CD8-positive, alpha-beta T cell (primary cell): ENCODE measurements at places on chromosomes 6 and 20.

GRCh38 chr6:341914-342831 is 49.4 kb upstream of the IRF4 start:
- no peak for DNase-seq

- no peak for DNase-seq
Measured at GRCh38 chr6:64243618-64244017, 608.0 kb downstream of the PHF3 start.

DNA sequence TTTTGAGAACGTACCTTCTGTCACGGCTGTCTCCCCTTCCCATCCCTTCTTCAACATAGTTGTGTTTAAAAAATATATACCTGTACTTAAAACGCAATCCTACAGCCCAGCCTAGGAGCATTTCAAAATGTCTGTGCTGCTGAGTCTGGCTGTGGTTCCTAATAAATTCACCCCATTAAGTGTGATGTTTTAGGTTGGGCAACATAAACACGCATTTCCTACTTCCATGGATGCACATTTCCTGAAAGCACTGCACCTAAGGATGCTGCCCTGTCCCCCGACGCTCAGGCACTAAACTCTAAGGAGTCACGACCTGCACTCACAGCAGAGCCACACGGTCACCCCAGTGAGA is 1.2 kb downstream of the REV3L start:
- no peak for DNase-seq

GRCh38 chr6:78830805-78831204 is 36.5 kb upstream of the IRAK1BP1 start:
- DNase-seq, result no peak

DNA sequence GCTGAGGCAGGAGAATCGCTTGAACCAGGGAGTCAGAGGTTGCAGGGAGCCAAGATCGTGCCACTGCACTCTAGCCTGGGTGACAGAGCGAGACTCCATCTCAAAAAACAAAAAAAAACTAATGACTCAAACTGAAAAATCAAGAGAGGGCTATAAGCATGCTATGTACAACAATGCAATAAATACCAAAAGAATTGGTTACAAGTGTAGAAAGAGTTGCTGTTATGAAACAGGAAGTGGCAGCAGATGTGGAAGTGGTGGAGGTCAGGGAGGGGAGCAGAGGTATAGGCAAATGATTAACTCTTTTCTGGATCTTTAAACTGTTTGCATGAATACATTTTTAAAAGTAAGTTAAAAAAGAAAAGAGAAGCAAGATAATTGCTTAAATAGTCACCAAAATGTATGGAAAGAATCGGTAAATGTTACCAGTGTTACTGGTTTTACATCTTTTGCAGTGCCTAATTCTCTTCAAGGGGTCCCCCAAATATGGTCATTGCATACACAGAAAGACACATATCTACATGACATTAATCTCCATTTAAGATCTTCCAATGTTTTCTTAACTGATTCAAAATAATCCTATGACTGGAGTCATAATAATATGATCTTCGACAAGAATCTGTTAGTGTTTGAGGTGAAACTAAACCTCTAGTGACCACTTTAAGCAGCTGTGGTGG is 15.0 kb downstream of the CALHM6 start:
- no peak for DNase-seq

GRCh38 chr20:1868856-1869255 is 26.4 kb upstream of the SIRPA start:
- DNase-seq, result no peak

- DNase-seq, result no peak
Measured at GRCh38 chr6:72403413-72403812, 218.5 kb upstream of the KCNQ5 start.

- no peak for DNase-seq
Measured at GRCh38 chr20:55893031-55893430, 112.3 kb downstream of the CBLN4 start.

GRCh38 chr6:14671261-14671681 is 553.7 kb downstream of the CD83 start:
- DNase-seq, result no peak

GRCh38 chr6:43368259-43369160 is 937 bp downstream of the ZNF318 start:
- DNase-seq, result peak; percentile 15

DNA sequence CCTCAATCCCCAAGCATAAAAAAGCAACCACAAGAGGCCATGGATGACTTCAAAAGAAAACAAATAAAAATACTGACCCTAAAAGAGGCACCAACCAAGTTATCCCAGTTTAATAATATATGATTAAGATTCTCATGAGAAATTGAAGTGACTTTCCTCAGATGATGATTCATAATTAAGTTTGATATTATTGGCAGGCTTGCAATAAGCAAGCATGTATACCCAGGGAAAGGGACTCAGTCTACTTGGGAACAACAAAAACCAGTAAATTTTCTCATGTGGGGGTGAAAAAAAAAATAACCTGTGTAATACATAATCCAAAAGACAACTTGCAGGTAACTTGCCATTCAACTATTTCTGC is 19.6 kb downstream of the JAG1 start:
- no peak for DNase-seq

DNA sequence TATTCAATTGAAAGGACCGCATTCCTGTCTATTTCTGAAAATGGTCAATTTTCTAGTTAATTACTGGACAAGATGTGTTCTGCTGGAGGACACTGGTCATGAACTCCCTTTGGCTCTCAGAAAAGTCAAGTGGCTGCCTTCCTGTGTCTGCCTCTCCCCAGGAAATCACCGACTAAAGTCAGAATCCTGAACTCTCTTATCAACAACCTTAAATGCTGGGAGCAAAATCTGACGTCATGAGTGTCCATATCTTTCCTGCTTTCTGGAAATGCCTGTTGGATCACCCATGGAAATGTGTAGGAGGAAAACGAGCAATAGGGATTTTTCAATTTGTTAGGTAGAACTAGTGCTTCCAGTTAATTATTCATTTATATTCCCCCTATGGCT is 53.5 kb upstream of the PLCB1 start:
- DNase-seq, result no peak
